Cardiac fibroblast (primary cell): ENCODE measurements at places on chromosomes 5 and 9.
A peak's percentile ranks its signal among the peaks of the same experiment; 100 is the strongest.

DNA sequence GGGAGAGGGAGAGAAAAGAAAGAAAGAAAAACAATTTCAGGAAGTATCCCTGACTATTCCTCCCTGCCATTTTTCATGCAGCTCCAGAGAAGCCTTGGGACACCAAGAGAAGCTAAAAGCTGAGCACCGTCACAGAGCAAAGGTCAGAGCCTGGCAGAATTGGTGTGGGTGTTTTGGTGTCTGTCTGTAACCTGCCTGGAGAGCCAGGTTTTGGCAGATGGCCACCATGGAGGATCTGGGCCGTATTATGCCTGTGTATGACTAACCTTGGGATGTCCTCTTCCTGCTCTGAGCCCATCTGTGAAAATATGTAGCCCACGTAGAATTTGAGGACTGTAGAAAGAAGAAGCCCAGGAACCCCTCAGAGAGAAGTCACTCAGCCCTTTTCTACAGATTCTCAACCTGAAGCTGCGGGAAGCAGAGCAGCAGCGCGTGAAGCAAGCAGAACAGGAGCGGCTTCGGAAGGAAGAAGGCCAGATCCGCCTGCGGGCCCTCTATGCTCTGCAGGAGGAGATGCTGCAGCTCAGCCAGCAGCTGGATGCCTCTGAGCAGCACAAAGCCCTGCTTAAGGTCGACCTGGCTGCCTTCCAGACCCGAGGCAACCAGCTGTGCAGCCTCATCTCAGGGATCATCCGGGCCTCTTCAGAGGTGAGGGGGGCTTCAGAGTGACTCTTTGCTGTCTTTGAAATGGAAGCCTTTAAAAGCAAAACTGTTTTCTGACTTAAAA lies 18.8 kb downstream of the GLE1 start:
- DNase-seq = peak; percentile 46

DNA sequence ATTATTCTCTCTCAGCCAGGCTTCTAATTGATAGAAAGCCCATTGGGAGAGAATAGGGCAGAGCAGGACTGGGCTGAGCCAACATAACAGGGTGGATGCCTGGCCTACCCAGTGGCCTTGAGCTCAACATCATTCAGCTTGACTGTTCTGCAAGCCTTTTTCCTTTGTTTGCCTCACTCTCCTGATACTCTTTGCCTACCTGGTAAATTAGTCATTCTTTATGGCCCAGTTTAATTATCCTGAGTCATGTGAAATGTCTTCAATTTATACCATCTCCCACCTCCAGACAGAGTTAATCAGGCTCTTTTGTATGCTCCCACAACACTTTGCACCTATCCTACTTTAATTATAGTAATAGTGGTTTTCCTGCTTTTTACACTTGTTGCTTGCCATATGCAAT lies 13.6 kb downstream of the GLRA1 start:
- no peak for DNase-seq

DNA sequence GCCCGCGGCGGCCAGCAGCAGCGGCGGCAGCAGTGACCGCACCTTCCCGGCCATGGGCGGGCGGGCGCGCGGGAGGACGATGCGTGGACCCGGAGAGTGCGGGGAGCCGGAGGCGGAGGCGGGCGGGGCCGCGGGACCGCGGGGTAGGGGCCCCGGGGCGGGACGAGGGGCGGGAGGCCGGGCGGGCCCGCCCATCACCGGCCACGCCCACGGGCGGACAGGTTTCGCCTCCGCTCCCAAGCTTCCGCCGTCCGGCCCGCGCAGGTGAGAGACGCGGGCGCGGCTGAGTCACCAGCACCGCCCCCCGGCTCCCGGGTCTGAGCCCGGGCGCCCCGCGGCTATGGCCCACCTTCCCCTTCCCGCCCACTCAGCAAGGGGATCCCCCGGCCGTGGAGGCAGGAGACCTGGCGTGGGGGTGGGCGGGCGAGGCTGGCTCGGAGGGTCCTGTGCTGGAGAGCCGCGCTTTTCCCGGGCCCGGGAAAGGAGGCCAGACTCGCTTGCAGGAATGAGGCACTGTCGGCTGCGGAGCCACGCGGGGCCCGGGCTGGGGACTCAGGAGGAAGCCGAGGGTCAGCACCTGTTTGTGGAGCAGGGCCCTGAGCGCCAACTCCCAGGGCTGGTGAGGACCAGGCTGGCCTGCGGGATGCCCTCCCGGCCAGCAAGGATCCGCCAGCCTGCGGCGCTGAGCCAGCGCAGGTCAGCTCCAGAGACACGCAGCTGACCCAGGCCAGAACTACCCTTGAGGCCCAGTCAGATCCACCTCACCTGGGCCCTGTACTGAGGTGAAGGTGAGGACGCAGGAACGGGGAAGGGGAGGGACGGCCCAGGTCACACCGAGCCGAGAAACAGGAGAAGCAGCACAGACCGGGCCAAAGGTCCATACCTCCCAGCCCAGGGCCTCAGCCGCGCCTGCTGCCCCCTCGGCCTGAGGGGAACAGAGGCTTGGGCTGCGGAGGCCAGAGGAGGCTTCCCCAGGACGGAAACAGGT lies at the start of gene ENTPD2:
ENTPD2 (minus strand) TSS at position 118 of the 988 bp plus-strand sequence; CDS start at position 54, 64 bp downstream.
- no peak for DNase-seq

DNA sequence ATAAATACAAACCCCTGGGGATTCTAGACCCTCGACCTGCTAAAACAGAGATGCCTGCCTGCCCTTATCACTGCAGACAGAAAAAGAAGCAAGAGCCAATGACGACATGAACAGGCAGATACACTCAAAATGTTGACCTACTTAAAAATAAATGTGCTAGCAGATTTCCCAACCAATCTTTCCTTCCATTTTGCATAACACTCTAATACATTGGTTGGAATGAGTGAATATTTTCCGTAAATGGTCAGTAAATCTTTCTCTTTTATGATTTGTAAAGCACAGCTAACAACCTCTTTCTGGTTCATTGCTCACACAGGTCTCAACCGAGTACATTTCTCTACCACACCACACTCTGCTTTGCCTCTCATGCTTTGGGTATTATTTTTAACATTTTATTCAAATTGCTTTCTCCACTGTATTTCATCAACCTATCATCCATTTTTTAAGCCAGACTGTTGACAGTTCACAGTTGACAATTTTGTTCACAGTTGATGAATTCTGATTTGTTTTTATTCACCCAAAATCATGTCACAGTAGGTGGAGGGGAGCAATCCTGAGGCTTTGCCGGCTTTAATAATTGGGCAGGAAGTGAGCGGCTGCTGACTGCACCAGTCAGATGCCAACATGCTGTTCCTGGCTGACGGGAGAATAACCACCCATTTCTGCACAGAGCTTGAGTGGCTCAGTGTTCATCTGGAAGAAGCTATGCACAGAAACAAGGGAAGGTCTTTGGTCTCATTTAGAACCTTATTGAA lies 426.6 kb downstream of the SPOCK1 start:
- DNase-seq = peak; percentile 57

GRCh38 chr5:81241961-81242648 lies 9.0 kb downstream of the CKMT2 start:
- no peak for DNase-seq

- DNase-seq = peak; percentile 74
Observed at GRCh38 chr9:88544245-88544644, 9.3 kb downstream of the NXNL2 start.

GRCh38 chr9:79134654-79135053 lies 437.1 kb upstream of the TLE4 start:
- peak; percentile 18 for DNase-seq

DNA sequence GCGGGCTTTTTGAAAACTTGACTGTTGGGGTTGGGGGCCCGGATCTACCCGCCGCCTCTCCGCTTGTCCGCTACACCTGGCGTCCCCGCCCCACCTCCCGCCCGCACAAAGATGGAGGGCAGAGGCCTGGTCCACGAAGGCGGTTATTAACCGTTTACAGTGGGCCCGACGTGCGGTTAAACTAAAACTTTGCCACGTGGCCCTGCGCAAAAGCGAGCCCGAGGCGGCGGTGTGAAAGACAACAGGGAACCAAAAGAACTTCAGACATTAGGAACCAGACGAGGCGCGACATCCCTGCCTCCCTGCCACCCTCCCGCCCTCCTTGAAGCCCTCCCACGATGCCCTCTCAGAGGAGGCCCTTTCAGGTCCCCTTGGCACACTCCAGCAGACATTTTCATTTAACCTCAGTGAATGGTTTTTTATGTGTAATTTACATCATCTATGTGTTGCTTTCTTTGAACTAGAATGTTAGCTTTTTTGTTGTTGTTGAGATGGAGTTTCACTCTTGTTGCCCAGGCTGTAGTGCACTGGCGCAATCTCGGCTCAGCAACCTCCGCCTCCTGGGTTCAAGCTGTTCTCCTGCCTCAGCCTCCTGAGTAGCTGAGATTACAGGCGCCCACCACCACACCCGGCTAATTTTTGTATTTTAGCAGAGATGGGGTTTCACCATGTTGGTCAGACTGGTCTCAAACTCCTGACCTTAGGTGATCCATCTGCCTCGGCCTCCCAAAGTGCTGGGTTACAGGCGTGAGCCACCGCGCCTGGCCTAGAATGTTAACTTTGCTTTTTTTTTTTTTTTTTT lies 999 bp upstream of the HNRNPA0 start:
- no peak for DNase-seq

GRCh38 chr9:81626511-81626910 lies 62.8 kb downstream of the TLE1 start:
- peak; percentile 34 for DNase-seq

DNA sequence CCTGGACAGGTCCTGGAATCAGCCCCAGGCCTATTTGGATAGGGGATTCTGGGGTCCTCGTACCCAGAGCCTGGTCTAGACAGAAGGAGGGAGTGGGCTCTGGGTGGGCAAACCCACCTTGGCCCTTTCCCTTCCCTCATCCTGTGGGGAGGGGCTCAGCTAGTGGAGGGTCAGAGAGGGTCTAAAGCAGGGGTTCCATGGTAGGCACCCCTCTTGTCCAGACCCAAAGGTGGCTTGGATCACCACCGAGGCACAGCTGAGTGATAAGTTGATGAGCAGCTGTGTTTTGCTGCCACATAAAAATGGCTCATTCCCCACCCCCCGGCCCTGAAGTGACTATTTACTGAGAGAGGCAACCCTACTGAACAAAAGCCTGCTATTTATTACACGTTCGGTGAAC lies 53.8 kb upstream of the KCNMB1 start:
- DNase-seq = no peak

DNA sequence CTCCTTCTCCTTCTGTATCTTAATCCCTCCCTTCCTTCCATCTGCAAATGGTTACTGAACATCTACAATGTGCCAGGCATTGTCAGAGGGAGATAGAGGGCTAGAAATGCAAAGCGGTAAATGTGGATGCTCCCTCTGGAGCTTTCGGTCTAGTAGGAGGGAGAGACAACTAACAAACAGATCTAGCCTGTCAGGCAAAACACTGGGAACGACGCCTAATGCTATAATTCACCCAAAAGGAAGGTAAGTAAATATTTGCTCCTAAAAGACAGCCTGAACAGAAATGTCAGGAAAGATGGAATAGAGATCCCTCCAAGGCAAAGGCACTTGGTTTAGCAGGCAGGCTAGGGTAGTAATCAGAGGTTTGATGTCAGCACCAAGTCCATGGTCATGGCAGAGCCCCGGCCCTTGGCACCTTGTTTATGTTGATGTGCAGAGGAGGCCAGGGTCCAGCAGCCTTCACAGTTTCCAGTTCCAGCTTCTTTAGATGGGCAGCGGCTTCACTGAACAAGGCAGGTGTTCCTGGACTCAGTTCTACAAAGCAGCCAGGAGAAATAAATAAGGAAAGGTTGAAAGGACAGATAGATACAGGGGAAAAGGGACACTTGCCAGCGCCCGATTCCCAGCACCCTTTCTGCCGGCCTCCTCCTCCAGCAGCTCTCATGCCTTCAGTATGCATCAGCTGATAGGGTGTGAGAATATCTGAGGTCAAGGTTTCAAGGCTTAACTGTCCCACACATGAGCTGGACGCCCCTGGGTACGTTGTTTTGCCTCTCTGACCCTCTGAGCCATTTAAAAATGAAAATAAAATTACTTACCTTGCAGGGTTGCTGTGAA lies 46.5 kb upstream of the FRRS1L start:
- no peak for DNase-seq

- no peak for DNase-seq
Observed at GRCh38 chr5:7464182-7464581, 68.2 kb downstream of the ADCY2 start.

DNA sequence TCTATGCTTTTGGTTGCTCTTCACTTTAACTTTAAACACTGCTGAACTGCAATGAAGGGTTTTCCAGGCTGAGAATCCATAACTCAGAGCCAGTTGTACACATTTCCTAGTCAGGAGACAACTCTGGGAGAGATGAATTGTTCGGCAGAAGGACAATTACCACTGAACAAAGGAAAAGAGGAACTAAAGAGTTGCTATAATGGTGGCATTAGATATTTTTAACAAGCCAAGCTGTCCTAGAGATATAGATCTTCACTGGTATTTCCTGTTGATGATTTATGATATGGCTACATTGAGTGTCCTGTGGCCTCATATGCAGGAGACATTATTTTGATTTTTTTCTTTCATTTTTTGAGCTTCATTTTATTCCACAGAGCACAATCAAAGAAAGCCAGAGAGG lies 219.1 kb upstream of the PCSK5 start:
- DNase-seq = no peak

DNA sequence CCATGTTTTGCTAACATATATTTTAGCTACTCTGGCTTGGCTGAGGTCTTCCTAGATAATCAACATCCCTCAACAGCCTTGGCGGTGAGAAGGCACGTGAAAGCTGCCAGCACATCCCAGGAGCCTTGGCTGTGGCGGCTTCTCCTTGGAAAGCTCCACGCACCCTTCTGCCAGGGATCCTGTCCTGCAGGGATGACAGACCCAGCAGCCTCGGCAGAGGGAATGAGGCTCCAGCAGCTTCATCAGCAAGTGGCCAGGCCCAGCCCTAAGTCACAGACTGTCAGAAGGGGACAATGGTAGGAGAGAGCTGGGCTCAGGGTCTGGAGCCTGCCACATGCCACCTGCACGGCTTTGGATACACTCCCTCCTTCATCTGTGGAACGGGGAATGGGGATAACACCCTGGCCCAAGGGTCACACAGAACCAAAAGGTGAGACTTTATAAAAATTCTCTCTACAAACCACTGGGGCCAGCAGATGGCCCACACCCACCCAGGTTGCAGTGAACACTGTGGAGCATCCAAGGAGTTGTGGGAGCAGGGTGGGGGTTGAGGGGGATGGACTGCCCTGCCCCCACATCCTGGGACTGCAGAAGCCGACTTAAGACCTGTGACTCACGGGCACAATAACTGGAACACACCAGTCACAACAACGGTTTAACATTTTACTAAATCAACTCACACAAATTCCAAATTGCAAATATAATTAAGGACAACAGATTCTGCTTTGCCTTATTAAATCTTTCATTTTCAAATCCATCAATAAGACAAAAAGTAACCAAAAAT lies 65.1 kb downstream of the MACROH2A1 start:
- peak; percentile 37 for DNase-seq

- DNase-seq = no peak
Observed at GRCh38 chr5:73668017-73668416, 42.0 kb downstream of the ARHGEF28 start.
